ENCODE measurements at places on chromosomes 4 and X. TPM values are rescaled to one million over a fixed set of nuclear protein-coding genes. Genes with fewer than 3 reads are reported as not detected.

DNA sequence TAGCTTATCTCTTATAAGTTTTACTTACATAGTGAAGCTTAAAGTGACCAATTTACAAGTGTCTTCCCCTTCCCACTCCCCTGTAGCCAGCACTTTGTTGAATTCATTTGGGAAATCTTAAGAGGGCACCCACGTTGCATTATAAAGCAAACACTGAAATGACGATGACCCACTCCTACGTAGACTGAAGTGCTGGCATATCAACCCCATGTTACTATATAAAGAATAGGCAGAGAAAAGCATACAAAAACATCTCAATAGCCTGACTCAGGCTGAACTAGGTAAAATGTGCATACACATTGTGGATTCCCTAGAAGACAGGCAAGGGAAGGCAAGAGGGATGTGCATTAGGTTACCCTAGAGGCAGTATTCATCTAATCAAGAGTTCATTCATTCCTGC, 313.4 kb downstream of the TENM3 start:
- H3K27me3 ChIP-seq = no peaks in the 10 kb centered on the region
- H3K4me1 ChIP-seq = peaks cover 27% of the 10 kb centered on the region
- H3K27ac ChIP-seq = peak overlapping the region; percentile 83
- DNase-seq = no peak

- no peak overlapping the region for H3K4me3 ChIP-seq
- DNase-seq = no peak
- no peaks in the 10 kb centered on the region for H3K27me3 ChIP-seq
- H3K4me1 ChIP-seq = no peaks in the 10 kb centered on the region
- no peaks in the 10 kb centered on the region for H3K36me3 ChIP-seq
- H3K27ac ChIP-seq = no peak overlapping the region
Observed at GRCh38 chrX:46662188-46662958, 88.8 kb downstream of the CHST7 start.

GRCh38 chrX:24672701-24673190, 21.0 kb upstream of the POLA1 start:
- DNase-seq = peak; percentile 5
- no peaks in the 10 kb centered on the region for H3K36me3 ChIP-seq
- no peaks in the 10 kb centered on the region for H3K4me1 ChIP-seq
- no peak overlapping the region for H3K27ac ChIP-seq
- no peak overlapping the region for H3K4me3 ChIP-seq

GRCh38 chr4:177107288-177107921, 202.3 kb upstream of the NEIL3 start:
- no peaks in the 10 kb centered on the region for H3K27me3 ChIP-seq
- H3K27ac ChIP-seq = no peak overlapping the region
- H3K4me3 ChIP-seq = no peak overlapping the region
- no peak for DNase-seq
- H3K36me3 ChIP-seq = no peaks in the 10 kb centered on the region

GRCh38 chr4:17599826-17600225, 14.6 kb upstream of the MED28 start:
- no peak overlapping the region for H3K4me3 ChIP-seq
- no peak overlapping the region for H3K27ac ChIP-seq
- H3K36me3 ChIP-seq = peaks cover 41% of the 10 kb centered on the region
- H3K4me1 ChIP-seq = no peaks in the 10 kb centered on the region
- H3K27me3 ChIP-seq = no peaks in the 10 kb centered on the region
- no peak for DNase-seq

- no peaks in the 10 kb centered on the region for H3K27me3 ChIP-seq
- no peak overlapping the region for H3K4me3 ChIP-seq
- DNase-seq = no peak
- no peak overlapping the region for H3K27ac ChIP-seq
Observed at GRCh38 chr4:39410415-39410814, 3.7 kb downstream of the KLB start.

DNA sequence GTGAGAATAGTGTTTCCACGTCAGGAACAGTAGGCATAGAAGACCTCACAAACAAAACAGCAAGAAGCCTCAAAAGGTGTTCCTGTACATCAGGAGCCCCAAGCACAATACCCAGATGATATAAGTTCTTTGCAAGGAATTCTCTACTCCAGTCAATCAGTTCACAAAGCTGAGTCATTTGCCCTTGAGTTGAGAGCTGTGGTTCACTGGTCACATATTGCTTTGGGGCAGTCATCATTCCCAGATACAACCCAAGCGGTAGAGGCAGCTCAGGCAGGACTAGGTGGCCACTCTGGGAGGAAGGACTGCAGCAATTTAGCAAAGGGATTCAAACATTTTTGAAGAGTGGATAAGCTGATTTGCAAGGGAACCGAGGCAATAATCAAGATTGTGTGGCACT, 551.5 kb upstream of the ZFP42 start:
- no peaks in the 10 kb centered on the region for H3K36me3 ChIP-seq
- no peaks in the 10 kb centered on the region for H3K27me3 ChIP-seq
- H3K4me1 ChIP-seq = no peaks in the 10 kb centered on the region
- DNase-seq = no peak

DNA sequence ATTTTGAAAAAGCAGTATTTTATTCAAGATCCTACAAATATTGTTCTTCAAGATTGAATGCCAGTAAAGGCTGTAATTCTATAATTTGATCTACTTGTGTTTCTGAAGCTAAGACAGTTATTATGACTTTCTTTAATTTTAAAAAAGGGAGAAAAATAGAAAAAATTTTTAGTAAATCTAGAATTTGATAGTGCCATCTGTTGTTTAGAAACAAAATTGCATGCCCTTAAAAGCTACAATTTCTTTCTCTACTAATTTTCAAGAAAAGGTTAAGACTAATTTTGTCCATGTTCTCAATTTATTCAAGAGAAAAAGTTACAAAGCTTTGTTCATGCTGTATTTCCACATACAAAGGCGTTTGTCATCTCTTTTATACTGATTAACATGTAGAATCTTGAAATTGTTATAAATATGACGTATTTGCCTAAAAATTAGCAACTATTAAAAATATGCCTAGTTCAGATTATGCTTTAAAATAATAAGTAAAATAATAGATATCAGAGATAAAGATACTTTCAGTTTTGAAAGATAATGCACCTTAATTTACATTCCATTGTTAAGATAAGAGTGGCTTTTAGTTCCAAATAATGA, 25.6 kb upstream of the MMRN1 start:
- H3K27me3 ChIP-seq = no peaks in the 10 kb centered on the region
- no peaks in the 10 kb centered on the region for H3K4me1 ChIP-seq
- H3K27ac ChIP-seq = no peak overlapping the region
- no peak for DNase-seq
- H3K4me3 ChIP-seq = no peak overlapping the region

DNA sequence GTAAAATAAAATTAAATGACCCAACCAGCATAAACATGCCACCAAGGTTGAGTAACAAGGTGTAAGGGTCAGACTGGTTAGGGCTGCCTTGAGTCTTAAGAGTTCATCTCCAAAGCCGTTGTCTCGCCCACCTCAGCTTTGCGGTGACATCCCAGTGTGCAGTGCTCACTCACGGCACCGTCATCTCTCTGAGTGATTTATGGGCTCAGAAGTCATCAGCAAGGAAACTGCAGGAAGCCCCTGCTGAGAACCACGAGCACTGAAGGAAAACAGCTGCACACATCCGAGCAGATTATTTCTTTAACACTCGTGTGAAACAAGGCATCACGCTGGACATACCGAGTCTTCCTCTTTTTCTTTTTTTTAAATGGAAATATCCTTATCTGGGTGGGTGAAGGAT, 411.1 kb downstream of the TRIML1 start:
- no peaks in the 10 kb centered on the region for H3K27me3 ChIP-seq
- no peak overlapping the region for H3K4me3 ChIP-seq
- H3K27ac ChIP-seq = no peak overlapping the region
- no peak for DNase-seq
- H3K36me3 ChIP-seq = no peaks in the 10 kb centered on the region

NUDT11 gene
- 1.1 TPM for total RNA-seq

CPE gene
- 334 TPM for total RNA-seq

LONRF3 gene
- total RNA-seq = 50.5 TPM

Data from thyroid gland (tissue), 4 donors.